ENCODE measurements at places on chromosomes 1 and 21.

- DNase-seq = no peak
Observed at GRCh38 chr1:29240986-29241385, 4.7 kb downstream of the PTPRU start.

- no peak for DNase-seq
Observed at GRCh38 chr1:229544587-229544986, 13.9 kb downstream of the ABCB10 start.

DNA sequence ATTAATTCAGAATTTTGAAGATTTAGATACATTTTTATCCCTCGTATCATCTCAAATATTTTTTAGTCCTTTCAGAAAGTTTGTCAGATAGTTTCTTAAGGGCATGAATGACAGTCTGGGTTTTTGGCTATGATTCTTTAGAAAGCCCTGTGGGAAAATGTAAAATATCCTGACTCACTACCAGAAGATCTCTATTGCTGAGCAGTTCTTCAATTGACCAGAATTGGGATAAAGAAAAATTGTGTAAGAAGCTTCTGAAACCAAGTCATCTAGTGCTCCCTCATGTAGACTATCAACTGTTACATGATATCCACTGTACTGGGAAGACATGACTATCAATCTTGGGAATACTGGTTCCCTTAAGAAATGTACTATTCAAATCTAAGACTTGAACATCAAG, 608.3 kb upstream of the CHRM3 start:
- DNase-seq = no peak

GRCh38 chr21:43208561-43209332, 39.9 kb downstream of the CRYAA start:
- no peak for DNase-seq

DNA sequence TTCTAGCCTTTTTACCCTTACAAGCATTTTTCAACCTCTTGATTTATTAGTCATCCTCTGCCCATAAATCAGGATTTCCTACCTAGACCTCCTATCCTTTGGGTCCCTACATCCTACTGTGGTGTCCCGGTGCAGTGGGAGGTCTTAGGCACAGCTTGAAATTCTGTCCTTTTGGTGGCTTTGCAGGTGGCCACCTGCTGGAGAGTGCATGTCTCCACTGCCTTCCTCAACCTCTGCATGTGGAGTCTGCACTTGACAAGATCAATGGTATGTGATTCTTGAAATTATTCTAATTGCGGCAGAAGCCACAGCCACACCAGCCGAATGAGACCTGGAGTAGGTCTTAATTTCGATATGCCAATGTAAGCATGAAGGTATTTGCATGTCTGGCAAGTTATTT, 11.4 kb upstream of the KCNA3 start:
- DNase-seq = no peak

DNA sequence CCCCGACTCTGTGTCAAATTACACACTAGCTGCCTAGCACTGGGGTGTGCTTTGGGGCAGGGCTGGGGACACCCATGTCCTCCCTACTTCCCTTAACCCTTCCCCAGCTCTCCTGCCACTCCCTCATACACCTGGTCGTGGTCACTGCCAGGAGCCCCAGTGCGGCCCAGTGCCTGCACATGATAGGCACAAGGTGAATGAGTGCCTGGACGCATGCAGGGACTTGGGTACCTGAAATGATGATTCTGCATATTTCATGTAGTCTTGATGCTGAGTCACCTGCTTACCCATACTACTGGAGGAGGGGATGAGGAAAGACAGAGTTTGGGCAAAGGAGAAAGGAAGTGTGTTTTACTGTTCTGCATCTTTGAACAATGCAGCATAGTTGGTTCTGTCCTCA, 1.5 kb upstream of the VANGL2 start:
- no peak for DNase-seq

GRCh38 chr21:40602080-40602479, 244.9 kb downstream of the DSCAM start:
- no peak for DNase-seq

DNA sequence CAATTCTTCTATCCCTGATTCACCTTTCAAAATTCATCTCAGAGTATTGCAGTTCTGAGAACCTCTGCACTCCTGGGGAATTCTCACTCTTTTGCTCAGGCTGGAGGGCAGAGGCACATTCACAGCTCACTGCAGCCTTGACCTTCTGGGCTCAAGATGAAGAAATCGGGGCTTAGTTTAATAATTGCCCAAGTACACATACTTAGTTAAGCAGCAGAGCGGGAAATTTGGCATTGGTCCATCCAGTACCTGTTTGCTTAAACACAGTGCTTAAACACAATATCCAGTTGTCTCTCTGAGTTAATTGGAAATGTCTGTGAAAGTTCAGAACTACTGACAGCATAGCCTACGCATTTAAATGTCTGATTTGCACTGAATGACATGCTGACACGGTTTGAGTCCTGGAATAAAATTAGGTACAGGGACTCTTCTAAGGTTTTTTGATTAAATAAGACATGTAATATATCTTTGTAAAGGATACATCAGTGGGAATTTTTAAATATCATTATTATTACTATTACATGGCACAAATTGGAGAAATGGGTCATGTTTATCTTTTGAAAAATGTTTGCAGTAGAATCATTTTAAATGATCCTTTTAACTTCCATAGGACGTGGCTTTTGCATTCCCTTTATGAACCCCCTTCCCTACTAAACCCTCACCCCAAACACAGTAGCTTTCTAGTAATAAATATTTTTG, 337.4 kb downstream of the SRGAP2C start:
- DNase-seq = peak; percentile 71

- no peak for DNase-seq
Observed at GRCh38 chr21:28852706-28853105, 140.0 kb downstream of the LTN1 start.

- DNase-seq = no peak
Observed at GRCh38 chr1:158328426-158328825, 2.9 kb downstream of the CD1B start.

GRCh38 chr1:62271948-62272728, 47.1 kb downstream of the KANK4 start:
- no peak for DNase-seq

DNA sequence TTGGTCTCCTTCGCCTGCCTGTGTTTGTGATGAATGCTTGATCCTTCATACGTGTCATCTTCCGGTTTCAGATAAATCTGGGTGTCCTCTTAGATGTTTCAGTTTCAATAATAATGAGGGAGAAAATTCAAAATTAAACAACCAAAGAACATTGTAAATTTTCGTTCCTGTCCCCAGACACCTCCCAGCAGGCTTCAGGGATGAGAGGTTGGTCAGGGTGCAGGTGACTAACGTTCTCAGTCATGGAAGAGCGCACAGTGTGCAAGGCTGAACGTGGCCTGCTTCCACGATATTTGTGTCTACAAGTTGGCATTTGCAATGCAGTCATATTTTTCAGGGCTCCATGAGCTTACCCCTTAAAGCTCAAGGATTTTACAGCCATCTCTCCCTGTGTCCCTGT, 147.1 kb upstream of the ARHGEF16 start:
- DNase-seq = no peak

GRCh38 chr21:41610042-41610839, 102.3 kb upstream of the TMPRSS2 start:
- no peak for DNase-seq

GRCh38 chr1:2179283-2180013, 15.1 kb downstream of the FAAP20 start:
- DNase-seq = no peak

DNA sequence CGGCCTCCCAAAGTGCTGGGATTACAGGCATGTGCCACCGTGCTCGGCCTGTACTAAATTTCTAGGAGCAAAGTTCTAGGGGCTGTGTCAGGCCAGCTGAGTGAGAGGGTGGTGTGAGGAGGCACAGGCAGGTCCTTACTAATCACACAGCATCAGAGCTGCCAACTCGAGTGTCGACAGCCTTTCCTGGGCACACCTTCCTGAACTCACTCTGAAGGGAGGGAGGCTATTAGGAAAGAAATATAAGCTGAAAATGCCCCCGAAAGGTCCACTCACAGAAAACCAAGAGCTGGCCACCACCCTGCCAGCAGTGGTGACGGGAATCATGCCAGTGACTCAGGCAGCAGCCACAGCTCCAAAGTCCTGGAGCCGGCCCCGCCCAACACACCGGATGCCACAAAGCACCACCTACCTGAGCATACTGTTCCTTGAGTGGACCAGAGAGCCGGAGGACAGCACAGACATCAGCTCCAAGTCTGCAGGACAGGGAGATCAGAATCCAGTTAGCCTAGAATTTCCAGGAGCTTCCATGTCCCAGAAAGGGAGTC, 4.5 kb downstream of the PMVK start:
- DNase-seq = no peak

DNA sequence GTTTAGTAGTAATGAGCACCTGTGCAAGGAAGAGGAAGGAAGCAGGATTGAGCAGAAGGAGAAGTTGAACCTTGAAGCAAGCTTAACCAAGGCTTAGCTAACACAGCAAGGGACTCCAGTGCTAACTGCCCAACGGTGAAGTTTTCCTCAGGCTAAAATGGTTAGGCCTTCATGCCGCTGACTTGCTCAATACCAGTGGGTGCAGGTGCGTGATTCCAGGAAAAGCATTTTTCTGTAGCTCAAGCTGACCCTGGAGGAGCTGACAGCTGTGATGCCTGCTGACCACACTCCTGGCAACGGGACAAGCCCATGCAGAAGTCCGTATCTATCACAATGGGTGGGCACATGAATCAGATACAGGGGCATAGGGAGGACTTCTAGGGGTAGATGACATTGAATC, 76.5 kb upstream of the FGGY start:
- DNase-seq = no peak

DNA sequence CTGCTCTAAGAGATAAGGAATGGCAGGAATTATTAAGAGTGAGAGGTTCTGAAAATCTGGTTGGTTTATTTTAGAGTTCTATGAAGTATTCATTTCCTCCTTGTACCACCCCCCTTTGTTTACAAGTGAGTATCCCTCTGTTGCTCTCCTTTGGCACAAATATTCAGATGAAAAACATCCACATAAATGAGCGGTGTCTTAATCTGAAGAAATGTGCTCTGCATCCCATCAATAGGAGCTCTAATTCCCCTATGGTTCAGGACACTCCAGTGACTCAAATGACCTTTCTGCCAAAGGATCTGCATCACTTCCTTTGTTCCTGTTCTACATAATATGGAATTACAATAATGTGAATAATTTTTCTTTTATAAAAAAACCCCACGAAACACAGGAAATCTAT, 16.6 kb downstream of the DDAH1 start:
- no peak for DNase-seq

DNA sequence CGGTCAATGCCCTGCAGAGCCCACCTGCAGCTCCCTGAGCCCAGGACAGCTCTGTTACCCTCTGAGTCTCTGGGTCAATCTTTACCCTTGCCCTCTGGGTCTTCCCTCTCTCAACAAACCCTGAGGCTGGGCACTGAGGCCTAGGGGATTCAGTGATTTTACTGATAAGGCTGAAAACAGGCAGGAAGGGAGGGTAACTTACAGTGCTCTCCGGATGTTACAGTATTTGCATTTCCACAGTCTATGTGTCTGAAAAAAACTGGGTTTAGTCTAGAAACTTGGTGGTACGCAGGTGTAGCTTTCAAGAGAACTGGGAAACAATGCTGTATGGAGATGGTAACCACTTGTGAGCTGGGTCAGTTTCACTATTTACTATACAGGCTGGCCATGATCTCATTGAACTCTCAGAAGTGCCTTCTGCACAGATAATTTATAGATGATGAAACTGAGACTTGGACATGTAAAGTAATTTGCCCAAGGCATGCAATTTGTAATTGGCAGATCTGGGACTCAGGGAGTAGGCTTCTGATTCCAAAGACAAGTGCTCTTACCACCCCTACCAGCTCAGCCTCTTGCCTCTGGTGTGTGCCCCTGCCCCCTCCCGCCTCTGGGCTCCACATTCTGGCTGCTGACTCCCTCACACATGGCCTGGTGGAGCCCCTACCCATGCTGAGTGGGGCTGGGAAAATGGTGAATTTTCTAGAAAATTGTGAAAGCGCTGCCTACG, 48.8 kb downstream of the TENT5C start:
- no peak for DNase-seq

GRCh38 chr1:245043611-245043940, 111.2 kb upstream of the KIF26B start:
- DNase-seq = no peak

DNA sequence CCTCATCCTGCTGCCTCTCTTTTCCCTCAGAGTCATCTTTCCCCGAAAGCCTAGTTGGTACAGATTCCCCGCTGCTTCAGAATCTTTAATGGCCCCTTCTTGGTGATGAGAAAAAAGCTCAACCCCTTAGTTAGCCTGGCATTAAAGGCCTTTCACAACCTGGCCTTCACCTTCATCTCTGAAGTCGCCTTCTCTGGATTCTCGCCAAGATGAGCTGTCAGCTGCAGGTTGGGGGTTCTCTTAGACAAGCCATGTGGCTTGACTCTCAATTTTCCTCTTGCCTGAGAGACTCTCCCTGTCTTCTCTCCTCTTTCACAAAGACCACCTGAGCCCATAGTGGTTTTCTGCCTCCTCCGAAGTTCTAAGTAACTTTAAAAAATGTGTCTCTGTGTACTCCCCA, 15.5 kb upstream of the DISC1 start:
- DNase-seq = no peak

DNA sequence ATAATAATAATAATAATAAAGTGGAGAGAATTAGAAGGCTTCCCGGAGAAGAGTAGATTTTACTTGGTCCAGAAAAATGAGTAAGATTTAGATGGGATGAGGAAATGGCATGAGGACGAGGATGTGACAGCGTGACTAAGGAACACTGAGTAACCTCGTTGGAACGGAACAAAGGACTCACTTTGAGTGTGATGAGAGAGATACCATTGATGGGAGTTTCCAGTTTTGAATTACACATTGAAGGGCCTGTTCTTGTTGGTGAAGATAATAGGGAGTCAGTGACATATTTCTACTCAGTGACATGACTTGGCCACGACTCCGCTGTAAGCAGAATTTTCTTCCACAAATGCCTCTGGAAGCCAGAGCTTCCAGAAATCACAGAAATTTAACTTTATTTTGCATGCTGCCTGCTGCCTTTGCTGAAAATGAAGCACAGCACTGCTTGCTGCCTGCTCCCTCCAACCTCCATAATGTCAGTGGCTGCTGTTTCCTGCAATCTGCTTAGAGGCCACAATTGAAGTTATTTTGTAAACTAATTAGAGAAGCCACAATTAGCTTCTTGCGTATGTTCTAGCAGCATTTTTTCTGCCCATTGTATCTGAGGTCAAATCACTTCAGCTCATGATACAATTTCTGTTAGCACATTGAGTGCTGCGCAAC, 33.7 kb upstream of the FBXO28 start:
- DNase-seq = no peak

DNA sequence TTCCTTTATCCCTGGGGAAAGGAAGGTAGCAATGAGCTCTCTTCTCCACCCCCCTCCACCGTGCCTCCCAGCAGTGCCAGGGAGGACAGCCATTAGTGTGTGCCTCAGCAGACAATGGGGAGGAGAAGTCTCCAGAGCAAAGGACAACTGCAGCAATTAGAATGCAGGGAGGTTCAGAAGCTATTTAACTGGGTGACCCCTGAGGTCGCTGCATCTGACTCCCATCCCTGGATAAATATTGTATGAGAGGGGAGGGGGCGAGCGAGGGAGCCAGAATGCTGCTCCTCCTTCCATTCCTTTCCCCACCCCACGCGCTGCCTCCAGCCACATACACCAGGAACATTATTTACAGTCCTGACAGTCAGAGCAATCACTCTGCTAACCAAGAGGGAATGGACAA, 59.0 kb downstream of the ERI3 start:
- DNase-seq = no peak

GRCh38 chr1:42830631-42831030, 13.4 kb upstream of the SVBP start:
- DNase-seq = no peak

All from NCI-H1105 treated with DMSO at 0.1 percent for 48 hours (cell line).